ENCODE measurements at places on chromosomes 2 and 18. TPM values are rescaled to one million over a fixed set of nuclear protein-coding genes. Genes with fewer than 3 reads are reported as not detected.

- H3K27ac ChIP-seq: no peak overlapping the region
- no peaks in the 10 kb centered on the region for H3K4me1 ChIP-seq
- H3K27me3 ChIP-seq: no peaks in the 10 kb centered on the region
- DNase-seq: peak; percentile 13
- H3K36me3 ChIP-seq: no peaks in the 10 kb centered on the region
- H3K4me3 ChIP-seq: no peak overlapping the region
Observed at GRCh38 chr2:146874260-146874658, 970.6 kb upstream of the ACVR2A start.

GRCh38 chr2:41972179-41972578, 75.6 kb upstream of the PKDCC start:
- no peaks in the 10 kb centered on the region for H3K36me3 ChIP-seq
- DNase-seq: no peak
- no peak overlapping the region for H3K27ac ChIP-seq
- H3K4me3 ChIP-seq: no peak overlapping the region
- no peaks in the 10 kb centered on the region for H3K27me3 ChIP-seq
- peaks cover 5% of the 10 kb centered on the region for H3K4me1 ChIP-seq

DNA sequence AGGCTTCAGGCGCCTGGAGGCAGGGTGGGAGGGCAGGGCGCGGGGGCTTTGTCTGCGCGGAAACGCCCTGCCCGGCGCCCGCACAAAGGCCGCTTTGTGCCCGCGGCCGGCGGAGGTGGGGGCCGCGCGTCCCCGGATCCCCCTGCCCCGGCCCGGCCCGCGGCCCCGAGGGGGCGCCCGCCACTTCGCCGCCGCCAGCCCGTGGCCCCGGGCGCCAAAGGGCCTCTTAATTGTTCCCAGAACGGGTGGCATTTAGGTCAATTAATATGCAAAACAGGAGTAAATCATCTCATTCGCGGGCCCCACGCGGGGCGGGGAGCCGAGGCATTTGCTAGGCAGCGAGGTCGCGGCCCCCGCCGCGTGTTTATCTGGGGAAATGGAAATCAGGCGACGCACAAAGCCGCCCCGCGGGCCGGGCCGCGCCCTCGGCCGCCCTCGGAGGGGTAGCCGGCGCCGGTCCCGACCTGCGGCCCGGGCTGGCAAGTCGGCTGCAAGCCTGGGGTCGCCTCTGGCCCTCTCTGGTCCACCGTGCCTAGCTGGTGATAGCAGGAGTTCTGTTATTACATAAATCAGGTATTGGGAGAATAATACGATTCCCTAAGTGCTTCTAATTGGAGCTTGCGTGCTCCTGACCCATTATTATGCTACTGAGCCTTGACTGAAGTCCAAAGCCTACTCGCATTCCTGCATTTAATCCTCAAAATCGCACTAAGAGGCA, 148.2 kb upstream of the GLI2 start:
- DNase-seq: no peak
- H3K4me1 ChIP-seq: no peaks in the 10 kb centered on the region
- no peaks in the 10 kb centered on the region for H3K36me3 ChIP-seq
- peaks cover 6% of the 10 kb centered on the region for H3K27me3 ChIP-seq

- H3K4me3 ChIP-seq: no peak overlapping the region
- no peak overlapping the region for H3K27ac ChIP-seq
- H3K27me3 ChIP-seq: no peaks in the 10 kb centered on the region
- DNase-seq: no peak
- H3K36me3 ChIP-seq: no peaks in the 10 kb centered on the region
- no peaks in the 10 kb centered on the region for H3K4me1 ChIP-seq
Observed at GRCh38 chr18:75223687-75224347, 13.2 kb downstream of the TSHZ1 start.

- H3K4me1 ChIP-seq: no peaks in the 10 kb centered on the region
- H3K27me3 ChIP-seq: no peaks in the 10 kb centered on the region
- H3K36me3 ChIP-seq: no peaks in the 10 kb centered on the region
Observed at GRCh38 chr18:72407048-72407447, 137.1 kb downstream of the CBLN2 start.

GRCh38 chr18:77547757-77548156, 298.1 kb downstream of the GALR1 start:
- H3K27me3 ChIP-seq: no peaks in the 10 kb centered on the region
- no peaks in the 10 kb centered on the region for H3K36me3 ChIP-seq
- peak; percentile 62 for DNase-seq
- H3K27ac ChIP-seq: no peak overlapping the region
- H3K4me3 ChIP-seq: no peak overlapping the region

GRCh38 chr2:151945186-151945585, 117.0 kb upstream of the ARL5A start:
- no peak for DNase-seq
- H3K27me3 ChIP-seq: no peaks in the 10 kb centered on the region
- no peak overlapping the region for H3K4me3 ChIP-seq
- no peak overlapping the region for H3K27ac ChIP-seq
- H3K36me3 ChIP-seq: no peaks in the 10 kb centered on the region
- H3K4me1 ChIP-seq: no peaks in the 10 kb centered on the region

The ANKRD62 gene
- 0.18 TPM for total RNA-seq

The CIB4 gene
- total RNA-seq: 0.61 TPM

The ILKAP gene
- 31.2 TPM for total RNA-seq

The ZEB2 gene
- 133 TPM for total RNA-seq
